ENCODE measurements at places on chromosomes 7 and 10. TPM values are rescaled to one million over a fixed set of nuclear protein-coding genes. Genes with fewer than 3 reads are reported as not detected.

Gene PPP1R3A
- total RNA-seq: not detected

Gene LRIT1
- not detected for total RNA-seq

Gene MKLN1
- total RNA-seq: 21.8 TPM

Gene PLEKHS1
- not detected for total RNA-seq

Gene PON3
- total RNA-seq: 0.39 TPM

Gene ACTL6B
- not detected for total RNA-seq

Gene AUTS2
- total RNA-seq: 3.3 TPM

Gene NPC1L1
- total RNA-seq: not detected

Gene CARD11
- total RNA-seq: under 0.01 TPM

Gene CHPF2
- total RNA-seq: 81.6 TPM

Gene CNNM2
- 5.7 TPM for total RNA-seq

Gene VSTM4
- 5.3 TPM for total RNA-seq

Gene CYP2C19
- not detected for total RNA-seq

Gene SVIL
- total RNA-seq: 86.8 TPM

Gene PLCE1
- 4.9 TPM for total RNA-seq

Measured in cardiac ventricle fibroblast (primary cell).